ENCODE measurements at places on chromosomes 3 and 15.

GRCh38 chr3:126316501-126316939, 40.7 kb downstream of the KLF15 start:
- DNase-seq = no peak

DNA sequence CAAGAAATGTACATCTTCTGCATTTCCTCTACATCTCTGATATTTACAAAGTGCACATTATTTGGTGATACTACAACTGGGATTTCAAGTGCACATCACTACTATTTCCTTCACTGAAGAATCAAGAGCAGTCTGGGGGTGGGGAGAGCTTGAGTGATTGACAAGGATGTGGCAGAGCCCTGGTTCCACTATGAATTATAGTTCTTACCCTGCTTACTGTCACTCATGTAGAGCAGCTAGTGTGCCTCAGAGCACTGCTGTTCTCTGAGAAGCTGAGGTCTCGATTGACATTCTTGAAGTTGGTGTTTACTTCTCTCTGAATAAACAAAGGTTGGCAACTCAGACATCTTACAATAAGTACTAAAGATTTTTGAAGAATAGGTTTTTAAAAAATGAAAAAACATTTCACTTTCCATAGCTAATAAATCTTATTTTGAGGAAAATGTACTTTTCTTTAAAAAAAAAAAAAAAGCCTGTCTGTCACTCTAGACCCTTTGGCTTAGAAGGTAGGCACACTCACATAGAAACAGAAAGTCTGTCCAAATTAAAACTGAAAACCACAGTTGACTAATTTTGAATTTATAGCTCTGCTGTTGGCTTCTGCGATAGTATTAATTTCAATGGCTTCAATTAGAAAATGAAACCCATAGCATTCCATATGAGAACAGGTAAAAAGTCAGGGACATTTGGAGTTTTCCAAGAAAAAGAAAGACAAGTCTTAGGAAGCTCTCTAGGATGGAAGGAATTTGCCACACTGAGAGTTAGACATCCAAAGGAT, 5.6 kb downstream of the GREM1 start:
- DNase-seq = no peak

- no peak for DNase-seq
Measured at GRCh38 chr3:128942161-128942952, 51.5 kb downstream of the CFAP92 start.

- DNase-seq = no peak
Measured at GRCh38 chr3:178389258-178389657, 147.0 kb upstream of the KCNMB2 start.

DNA sequence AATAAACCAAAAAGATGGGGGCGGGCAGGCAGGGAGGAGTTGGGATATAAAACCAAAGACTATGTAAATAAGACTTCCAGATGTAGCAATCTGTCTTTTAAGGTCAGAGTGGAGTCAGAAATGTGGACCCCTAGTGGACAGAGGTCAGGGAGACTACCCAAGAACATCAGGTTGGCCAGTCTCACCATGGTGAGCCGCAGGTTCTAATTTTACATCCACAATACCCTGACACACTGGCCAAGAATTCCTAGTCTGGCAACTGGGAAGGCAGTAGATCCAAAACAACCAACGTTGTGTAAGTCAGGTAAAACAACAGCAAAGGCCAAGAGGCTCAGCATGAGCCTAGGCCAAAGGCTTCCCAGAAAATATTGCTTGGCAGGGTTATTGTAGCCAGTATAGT, 203.4 kb downstream of the FOXP1 start:
- no peak for DNase-seq

GRCh38 chr3:79006077-79006476, 761.7 kb downstream of the ROBO1 start:
- no peak for DNase-seq

DNA sequence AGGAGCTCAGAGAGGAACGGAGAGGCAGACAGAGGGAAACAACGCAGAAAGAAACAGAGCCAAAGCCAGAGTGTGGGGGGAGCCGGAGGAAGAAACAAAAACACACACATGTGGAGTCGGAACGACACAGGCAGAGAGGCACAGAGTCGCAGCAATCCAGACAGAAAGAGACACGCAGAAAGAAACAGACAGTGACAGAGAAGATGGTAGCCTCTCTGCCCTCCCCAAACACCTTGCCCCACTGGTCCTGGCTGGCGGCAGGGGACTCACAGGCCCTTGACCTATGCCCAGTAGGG, 1.7 kb downstream of the NCKIPSD start:
- DNase-seq = no peak

DNA sequence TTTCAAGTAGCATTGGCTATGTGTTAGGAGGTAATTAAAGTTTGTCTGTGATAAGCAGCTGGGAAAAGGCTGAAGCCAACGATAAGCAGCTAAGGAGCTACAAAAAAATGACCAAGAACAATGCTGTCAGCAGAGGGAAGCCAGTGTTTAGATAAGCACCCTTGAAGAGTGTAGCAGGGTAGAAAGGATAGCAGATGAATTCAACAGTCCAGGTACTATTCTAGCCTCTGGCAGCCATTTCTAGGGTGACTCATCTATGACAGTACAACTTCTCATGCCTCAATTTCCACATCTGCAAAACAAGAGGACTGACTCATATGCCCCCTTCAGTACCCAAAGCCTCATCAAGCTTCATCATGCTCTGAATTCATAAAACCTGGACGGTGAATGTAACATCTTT, 617.6 kb upstream of the UBE2E2 start:
- DNase-seq = no peak

GRCh38 chr3:28916713-28917499, 364.0 kb upstream of the RBMS3 start:
- DNase-seq = peak; percentile 32

DNA sequence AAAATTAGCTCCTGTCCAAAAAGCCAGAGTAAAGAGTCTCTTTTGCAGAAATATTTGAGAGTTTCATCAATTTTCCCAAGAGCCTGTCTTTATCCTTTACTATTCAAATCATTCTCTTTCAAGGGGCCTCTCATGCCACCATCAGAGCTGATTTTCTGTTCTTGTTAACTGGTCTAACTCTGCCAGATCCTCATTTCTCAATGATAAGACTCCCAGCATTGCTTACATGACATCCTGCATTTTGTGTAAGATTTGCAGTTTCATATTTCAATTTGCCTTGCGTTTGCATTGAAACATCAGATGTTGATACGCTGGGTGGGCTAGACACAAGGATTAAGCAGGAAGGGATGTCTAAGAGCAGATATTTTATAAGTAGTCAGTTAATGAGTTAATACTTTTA, 228.7 kb downstream of the TBL1XR1 start:
- DNase-seq = no peak

- no peak for DNase-seq
Measured at GRCh38 chr3:100001526-100002270, 112.6 kb downstream of the FILIP1L start.

- no peak for DNase-seq
Measured at GRCh38 chr3:49238274-49239127, 38.5 kb downstream of the C3orf62 start.

GRCh38 chr3:78757731-78758130, 1010.1 kb downstream of the ROBO1 start:
- DNase-seq = no peak

- DNase-seq = no peak
Measured at GRCh38 chr3:77053795-77054194, 13.9 kb downstream of the ROBO2 start.

GRCh38 chr3:51391566-51392354, 675 bp downstream of the RBM15B start:
- DNase-seq = no peak

- no peak for DNase-seq
Measured at GRCh38 chr15:33344530-33344929, 33.8 kb downstream of the RYR3 start.

DNA sequence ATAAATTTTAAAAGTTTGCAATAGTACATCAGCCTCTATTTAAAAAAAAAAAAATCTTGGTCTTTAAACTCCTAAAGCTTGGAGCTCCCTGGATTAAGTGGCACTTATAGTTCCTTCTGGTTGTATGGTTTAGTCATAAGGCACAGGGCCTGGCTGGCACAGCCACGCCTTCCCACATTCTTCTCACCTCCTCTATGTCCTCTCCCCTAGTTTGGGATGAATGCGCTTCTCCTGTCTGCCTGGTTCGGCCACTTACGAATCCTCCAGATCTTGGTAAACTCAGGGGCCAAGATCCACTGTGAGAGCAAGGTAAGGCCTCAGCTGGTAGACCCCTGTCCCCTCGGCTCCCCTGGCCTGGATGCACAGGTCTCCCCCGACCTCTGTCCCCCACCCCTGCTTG, 10.0 kb downstream of the ANKDD1A start:
- no peak for DNase-seq

- DNase-seq = peak; percentile 50
Measured at GRCh38 chr3:149401212-149401925, 23.9 kb upstream of the TM4SF1 start.

- DNase-seq = no peak
Measured at GRCh38 chr3:97504463-97504862, 260.1 kb upstream of the ARL6 start.

- no peak for DNase-seq
Measured at GRCh38 chr15:99738021-99738847, 5.0 kb upstream of the LYSMD4 start.

DNA sequence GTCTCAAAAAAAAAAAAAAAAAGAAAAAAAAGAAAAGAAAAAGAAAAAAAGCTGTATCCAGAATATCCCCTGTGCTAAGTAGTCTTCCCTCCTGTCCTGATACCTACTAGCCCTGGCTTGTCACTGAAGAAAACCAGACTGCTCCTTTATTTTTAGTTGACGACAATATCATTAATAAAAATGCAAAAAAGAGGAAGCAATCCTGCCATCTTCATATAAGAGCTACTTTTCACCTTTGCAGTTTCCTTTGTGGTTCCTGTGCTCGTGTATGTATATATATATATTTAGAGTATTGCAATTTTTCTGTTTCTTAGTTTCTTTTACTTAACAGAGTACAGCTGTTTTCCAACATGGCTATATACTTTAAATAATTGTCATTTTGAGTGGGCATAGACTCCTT, 13.6 kb downstream of the C3orf20 start:
- no peak for DNase-seq

Data from AG04450 (cell line).